Activated B cell treated with CpG ODN at 0.5 μM for 24 hours (primary cell): ENCODE measurements at places on chromosomes 5 and 9.

DNA sequence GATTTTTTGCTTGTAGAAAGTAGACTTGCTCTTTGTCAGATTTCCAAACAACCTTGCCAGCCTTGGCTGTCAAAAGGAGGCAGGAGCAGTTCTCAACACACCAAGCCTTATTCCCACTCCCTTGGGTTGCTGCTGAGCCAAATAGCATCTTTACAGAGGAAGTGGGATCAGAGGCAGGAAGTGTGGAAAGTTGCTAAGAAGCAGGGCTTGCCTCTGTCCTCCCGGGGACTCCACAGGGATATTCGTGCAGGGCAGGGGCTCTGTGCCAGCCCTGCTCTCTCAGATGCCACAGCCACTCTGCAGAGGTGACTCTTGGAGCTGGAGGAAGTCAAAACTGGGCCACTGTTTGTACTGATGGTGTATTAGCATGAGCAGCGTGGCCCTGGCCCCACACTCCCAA, 24.3 kb downstream of the PTPDC1 start:
- no peak for DNase-seq

- DNase-seq = no peak
Measured at GRCh38 chr9:134683714-134684374, 42.2 kb downstream of the COL5A1 start.

DNA sequence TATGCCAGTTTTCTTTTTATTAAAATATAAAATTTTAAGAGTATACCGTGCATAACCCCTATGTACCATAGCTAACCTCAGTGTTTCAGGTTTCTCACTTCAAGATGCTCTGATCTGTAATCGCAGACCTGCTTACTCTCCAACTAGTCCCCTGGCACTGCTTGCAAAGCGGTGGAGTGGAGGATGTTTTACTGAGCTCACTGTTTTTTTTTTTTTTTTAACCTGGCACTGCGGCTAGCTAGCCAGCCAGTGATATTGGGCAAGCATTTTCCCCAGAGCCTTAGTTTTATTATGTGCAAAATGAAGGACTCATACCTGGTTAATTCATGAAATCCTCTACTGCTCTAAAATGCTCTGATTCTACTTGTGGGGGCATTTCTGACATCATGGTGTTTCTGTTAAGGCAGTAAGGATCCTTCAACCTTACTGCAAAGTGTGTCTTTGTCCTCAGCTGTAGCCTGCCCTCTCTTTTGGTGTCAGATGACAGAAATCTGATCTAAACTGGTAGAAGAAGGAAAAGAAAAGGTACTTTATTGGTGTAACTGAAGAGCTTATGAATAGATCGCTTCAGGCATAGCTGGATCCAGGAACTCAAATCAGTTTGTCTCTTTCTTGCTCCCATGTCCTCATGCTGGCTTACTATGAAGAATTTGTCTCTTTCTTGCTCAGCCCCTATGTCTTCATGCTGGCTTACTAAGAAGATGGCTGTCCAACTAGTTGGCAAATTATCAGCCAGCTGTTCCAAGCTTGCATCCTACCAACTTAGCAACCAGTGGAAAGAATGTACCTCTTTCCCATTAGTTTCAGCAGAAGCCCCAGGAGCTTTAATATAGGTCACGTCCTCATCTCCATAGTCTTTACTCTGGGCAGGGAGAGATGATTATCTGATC, 59.8 kb downstream of the DOCK2 start:
- DNase-seq = no peak

- DNase-seq = no peak
Measured at GRCh38 chr5:139636975-139637408, 11.2 kb upstream of the CXXC5 start.

- DNase-seq = no peak
Measured at GRCh38 chr5:82967072-82967471, 110.1 kb downstream of the TMEM167A start.

DNA sequence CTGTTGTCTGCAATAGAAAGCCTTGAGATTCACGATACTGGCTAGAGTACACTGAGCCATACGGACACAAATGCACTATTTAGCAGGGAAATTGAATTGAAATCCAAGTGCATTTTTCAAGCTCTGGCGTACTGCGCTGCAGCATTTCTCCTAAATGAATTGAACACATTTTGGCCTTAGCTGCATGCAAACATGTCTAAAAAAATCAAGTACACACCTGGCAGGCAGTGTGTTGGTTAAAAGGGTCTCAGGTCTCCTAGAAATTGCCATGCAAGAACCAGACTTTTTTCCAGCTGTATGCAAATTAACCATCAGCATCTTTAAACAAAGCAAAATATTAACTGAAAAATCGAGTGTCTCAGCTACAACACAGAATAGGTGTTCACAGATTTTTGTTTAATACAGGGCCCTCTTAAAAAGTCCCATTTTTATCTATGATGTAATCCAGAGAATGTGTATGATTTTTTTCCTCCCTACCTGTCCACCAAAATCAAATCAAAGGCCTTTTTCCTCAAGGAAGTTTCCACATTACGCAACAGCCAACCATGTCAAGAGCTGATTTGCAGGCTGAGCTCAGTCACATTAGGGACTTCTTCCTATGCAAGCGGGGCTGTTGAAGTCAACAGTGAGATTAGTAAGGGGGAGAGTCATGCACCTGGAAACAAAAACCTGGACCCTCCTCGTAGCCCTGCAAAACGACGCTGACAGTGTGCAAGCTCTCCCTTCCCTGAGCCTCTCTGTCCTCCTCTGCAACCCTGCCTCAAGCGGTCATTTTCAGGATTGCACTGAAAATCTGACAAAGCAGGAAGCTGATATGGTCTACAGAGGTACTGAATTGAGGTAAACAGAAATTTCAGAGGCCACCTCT, 14.1 kb upstream of the SFXN1 start:
- no peak for DNase-seq

DNA sequence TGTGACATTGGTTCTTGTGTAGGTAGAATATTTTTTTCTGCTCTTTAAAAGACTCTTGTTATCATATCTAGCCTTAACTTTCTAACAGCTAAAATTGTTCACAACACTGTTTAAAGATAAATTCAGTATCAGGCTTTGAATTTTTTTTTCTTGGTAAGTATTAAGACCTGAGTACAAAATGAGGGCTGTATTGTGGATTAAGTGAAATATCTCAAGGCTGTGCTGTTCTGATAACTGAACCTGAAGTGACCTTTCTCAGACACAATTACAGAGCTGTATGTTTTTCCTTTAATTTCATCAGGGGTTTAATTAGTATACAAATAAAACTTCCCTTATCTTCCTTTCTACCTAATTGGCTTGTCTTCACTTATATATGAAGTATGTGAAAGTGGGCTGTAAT, 290.5 kb downstream of the CCDC171 start:
- no peak for DNase-seq

- no peak for DNase-seq
Measured at GRCh38 chr5:135823881-135824280, 10.6 kb upstream of the SLC25A48 start.

- no peak for DNase-seq
Measured at GRCh38 chr9:18299449-18299848, 174.5 kb upstream of the ADAMTSL1 start.

DNA sequence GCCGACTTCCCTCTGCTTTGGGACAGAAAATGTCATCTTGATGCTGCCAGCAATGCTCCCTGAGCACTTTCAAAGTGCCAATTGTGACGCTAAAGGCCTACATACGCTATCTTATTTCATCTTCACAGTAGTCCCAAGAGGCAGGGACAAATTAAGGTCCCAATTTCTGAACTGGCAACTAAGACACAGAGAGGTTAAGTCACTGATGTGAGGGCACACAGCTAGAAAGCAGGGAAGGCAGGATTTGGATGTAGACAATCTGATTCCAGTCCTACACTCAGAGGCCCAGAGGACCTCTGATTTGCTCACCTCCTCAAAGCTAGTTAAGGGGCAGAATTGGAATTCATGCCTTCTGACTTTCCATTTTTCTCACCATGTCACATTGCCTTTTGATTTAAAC, 249.2 kb upstream of the CLINT1 start:
- DNase-seq = no peak

DNA sequence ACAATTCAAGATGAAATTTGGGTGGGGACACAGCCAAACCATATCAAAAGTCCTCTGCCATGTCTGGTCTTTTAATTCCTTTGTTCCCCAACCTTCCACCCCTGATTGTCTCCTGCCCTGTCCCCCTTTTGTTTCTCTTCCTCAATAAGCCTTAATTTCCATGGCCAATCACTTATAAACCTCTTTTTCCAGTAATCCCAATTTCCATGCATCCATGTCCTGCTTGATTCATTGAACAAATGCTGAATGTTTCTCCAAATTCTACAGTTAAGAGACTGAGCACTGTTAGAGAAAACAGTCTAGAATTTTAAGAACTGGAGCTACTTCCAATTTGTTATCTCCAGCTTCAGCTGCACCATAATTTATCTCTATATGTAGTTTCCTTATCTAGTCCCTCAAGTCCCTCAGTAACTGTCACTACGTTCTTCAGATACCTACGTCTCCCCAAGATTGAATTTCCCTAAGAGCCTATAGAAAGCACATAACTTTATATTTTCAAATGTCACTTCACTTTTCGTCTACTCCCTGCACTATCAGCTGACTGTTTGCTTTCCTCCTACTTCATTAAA, 34.2 kb downstream of the TARS1 start:
- DNase-seq = no peak

DNA sequence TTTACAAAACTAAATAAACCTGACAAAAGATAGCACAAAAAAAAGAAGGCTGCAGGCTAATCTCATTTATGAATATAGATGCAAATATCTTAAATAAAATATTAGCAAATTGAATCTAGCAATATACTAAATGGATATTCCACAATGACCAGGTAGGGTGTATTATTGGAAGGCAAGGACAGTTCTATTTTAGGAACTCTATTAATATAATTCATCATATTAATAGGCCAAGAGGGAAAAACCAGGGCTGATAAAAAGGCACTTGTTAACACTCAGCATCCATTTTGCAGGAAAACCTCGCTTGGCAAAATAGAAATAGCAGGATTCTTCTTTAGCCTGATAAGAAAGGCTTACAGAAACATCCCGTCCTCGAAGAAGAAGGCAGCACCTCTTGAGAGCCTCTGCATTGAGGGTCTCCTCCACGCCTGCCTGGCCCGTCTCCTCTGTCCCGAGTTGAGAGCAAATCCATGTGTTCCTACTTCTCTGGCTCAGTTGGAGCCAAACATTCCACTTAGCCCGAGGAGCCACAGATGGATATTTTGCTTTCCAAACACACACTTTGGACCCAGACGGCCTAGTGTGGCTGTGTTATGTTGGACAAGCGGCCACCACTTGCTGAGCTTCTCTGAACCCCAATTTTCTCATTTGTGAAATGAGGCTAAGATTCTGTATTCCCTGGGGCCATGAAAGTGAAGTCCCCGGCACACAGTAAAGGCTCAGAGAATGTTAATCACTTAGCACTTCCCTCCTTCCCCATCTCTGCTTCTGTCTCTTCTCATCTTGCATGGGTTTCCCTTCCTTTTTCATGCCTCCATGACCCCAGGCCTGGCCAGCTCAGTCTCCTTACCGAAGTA, 181.8 kb upstream of the MVB12B start:
- DNase-seq = no peak

GRCh38 chr9:115296831-115297565, 179.0 kb upstream of the TNC start:
- no peak for DNase-seq

- DNase-seq = no peak
Measured at GRCh38 chr9:87213948-87214347, 266.6 kb upstream of the GAS1 start.

DNA sequence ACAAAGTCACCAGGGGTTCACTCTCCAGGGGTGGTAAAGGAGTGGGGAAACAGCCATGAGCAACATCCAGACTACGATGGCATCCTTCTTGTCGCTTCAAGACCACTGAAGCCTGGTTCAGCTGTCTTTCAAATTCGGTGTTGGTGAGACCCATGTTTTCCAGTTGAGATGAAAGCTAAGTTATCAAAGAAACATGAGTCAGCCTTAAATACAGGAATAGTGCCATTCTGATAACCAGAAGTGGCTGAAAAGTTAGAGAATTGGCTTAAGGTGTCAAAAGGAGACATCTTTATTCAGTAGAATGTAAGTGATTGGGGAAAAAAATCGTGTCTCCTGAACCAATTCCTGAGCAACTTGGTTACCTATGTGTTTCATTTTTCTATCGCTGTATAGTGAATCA, 7.0 kb upstream of the CARD19 start:
- no peak for DNase-seq

DNA sequence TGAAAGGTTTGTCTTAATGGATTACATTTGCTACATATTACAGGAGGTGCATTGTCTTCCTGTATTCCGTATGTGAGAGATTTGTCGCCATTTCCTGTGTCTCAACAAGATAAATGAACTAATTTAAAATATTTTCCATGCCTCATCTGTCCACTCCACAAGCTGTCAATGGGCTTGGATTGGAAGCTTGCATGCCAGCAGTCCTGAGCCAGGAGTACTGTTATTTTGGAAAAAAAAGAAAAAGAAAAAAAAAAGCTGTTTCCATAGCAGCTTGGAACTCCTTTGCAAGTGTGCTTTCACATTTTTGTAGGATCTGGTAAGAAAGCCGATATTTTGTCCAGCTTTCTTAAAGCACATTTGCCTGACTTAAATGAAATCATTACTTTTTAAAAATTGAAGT, 330.8 kb downstream of the KDM4C start:
- DNase-seq = no peak

DNA sequence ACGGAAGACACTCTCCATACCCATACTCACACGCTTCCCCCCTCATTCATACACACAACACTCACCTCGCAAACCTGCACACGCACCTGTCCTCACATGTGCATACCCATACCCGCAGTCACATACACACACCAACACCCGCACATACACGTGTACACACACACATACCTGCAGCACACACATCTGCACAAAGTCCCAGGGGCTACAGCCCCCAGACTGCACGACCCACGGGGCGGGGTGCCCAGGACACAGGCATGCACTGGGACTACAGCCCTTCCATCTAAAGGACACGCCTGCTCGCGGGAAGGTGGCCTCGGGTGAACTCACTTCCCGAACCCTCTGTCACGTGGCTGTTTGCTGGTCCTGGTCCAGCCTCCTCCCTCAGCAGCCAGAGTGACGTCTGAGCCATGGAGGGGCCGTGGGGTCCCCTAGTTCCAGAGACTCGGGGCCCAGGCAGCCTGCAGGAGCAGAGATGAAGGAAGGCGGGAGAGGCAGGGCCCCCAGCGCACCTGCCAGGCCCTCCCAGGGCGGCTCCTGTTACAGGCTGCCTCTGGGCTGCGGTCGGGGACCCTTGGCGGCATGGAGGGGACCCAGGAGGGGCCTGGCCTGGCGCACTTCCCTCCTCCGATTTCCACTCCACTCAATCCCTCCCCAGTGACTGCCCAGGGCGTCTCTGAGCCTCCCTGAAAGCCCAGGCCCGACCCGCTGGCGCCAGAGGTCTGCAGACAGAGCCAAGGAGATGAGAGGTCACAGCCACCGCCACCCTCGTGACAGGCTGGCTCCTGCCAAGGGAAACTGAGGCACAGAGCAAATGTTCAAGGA, 8.1 kb downstream of the SLC12A7 start:
- DNase-seq = no peak

GRCh38 chr5:151745071-151745705, 13.2 kb downstream of the ATOX1 start:
- no peak for DNase-seq
